Hepatic stellate cell (primary cell): ENCODE measurements at places on chromosomes 6 and 20.

GRCh38 chr6:95547043-95547442 lies 30.3 kb upstream of the MANEA start:
- no peak for DNase-seq

- DNase-seq: no peak
Observed at GRCh38 chr6:15948930-15949900, 179.7 kb upstream of the MYLIP start.

- DNase-seq: peak; percentile 71
Observed at GRCh38 chr20:37992802-37993409, 40.4 kb downstream of the TTI1 start.

GRCh38 chr6:113276601-113277000 lies 580.5 kb upstream of the MARCKS start:
- DNase-seq: no peak

GRCh38 chr20:46131396-46131795 lies 13.3 kb downstream of the CD40 start:
- DNase-seq: no peak
